Activated CD4-positive, alpha-beta T cell treated with anti-CD3 and anti-CD28 coated beads, Interleukin-2, amount 50 U/mL, for 24 hours (primary cell): ENCODE measurements at places on chromosomes 5 and 9.

DNA sequence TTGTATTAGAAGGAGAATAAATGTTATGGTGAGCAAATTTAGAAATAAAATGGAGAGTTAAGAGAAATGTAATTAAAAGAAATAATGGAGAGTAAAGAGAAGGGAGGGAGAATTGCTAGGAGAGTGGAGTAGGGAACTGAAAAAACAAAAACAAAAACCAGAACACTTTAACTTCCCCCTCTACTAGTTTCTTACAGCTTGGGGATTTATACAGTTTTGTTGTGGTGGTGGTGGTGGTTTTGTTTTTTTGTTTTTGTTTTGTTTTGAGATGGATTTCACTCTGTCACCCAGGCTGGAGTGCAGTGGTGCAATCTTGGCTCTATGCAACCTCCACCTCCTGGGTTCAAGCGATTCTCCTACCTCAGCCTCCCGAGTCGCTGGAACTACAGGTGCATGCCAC, 322.4 kb downstream of the TMEM167A start:
- no peak for DNase-seq

DNA sequence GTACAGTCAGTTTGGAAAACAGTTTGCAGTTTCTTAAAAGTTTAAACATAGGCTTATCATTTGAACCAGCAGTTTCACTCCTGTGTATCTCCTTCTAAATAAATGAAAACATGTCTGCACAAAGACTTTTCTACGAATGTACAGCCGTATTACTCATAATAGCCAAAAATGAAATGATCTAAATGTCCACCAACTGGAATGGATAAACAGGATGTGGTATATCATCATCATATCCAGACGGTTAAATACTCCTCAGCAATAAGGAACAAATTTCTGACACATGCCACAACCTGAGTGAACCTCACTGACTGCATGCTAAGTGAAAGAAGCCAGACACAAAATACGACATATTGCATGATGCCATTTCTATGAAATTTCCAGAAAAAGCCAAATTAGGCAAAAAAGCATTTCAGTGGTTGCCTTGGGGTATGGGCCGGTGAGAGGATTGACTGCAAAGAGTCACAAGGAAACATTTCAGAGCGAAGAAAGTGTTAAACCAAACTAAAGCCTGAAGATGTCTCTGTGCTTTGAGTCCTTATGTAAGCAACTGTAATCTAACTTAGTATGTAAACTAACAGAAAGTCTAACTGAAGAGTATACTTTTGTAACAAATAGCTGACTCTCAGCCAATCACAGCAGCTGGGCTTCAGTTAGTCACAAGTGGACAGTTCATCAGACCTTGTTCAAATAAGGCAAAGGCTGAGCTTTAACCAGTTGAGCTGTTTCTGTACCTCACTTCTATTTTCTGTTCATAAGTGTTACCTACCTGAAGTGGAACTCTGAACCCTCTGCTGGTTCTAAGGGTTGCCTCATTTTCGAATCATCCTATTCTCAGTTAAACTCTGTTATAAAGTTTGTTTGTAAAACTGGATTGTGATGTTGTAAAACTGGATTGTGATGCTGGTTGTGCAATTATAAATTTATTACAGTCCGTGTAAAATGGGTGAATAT, 65.2 kb downstream of the TRIO start:
- DNase-seq = no peak

- no peak for DNase-seq
Measured at GRCh38 chr5:72600391-72600981, 93.3 kb upstream of the ZNF366 start.

DNA sequence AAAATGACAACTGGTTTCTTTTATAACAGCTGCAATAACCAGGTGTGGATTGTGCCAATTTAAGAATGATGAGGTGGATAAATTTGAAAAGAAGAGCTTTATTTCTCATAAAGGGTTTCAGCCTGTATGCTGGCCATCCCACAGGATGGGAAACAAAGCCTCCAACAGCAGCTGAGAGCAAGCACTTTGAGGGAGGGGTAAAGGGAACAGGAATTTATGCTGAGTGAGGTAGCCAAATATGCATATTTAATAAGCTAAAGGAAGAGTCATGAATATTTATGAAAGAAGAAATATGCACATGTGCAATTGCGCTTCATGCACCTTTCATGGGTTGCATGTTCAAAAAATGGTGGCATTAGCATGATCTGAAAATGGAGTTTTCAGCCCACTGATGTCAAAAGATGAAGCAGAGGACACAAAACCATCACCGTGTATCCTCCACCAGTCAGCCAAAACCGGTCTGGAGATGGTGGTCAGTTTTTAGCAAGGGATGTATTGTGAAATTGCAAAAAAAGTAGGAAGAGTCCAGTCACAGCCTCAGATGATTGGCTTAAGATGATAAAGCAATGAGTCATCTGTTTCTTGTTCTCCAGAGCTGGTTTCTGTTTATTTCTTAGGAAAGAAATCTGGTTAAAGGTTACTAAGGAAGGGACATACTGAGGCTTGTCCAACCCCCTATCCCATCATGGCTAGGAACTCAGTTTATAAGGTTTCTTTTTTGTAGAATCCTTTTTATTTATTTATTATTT, 47.9 kb downstream of the DEPDC1B start:
- DNase-seq = no peak

GRCh38 chr5:95317687-95318086, 32.8 kb upstream of the MCTP1 start:
- DNase-seq = no peak
